ENCODE measurements at places on chromosomes 3 and 15.

- DNase-seq, result no peak
Observed at GRCh38 chr15:99042892-99043291, 35.3 kb upstream of the PGPEP1L start.

DNA sequence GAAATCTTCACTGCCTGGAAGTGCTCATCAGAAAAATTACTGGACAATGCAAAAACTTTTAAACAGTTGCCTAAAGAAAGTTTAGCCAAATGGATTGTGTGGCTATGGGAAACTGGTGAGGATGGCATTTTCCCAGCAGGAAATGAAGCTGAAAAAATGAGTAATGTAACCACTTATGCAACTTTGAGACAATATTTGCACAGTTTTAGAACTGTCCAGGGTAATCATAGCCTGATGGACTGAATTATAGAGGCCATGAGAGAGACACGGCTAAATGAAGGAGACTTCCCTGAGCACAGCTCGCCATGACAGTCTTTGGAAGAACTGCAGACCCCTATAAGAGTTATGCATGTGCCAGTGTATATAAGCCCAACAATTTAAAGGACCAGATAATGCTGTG lies 881.5 kb downstream of the VGLL3 start:
- DNase-seq, result no peak

DNA sequence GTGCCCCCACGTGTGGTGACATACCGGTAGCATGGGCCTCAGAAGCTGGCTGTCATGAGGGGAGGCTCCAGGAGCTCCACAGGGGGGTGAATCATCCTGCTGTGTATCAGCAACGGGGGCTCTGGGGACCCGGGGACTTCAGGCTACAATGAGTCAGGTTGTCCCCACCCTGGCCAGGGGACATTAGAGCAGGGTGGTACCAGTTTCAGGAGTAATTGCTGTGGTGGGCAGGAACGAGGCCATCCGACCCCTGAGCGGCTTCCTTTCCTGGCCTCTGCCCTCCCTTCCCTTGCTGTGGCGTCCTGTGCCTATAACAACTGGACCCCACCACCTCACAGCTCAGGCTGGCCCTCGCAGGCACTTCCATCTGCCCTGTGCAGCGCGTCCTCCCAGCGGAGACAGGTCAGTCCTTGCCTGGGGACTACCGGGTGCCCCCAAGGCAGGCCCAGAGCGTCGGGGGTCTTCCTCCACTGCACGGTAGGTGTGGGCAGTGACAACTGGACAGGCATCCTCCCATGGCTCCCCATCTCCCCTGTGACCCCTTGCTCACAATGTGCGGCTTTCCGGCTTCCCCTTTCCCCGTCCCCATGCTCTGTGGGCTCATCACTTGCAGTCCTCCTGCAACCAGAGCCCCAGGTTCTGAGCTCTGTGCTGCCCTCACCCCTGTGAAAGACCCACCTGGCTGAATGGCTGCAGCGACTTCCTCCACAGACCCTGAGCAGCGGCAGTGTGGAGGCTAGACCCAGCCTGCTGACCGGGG lies 57.0 kb downstream of the KLF15 start:
- no peak for DNase-seq

DNA sequence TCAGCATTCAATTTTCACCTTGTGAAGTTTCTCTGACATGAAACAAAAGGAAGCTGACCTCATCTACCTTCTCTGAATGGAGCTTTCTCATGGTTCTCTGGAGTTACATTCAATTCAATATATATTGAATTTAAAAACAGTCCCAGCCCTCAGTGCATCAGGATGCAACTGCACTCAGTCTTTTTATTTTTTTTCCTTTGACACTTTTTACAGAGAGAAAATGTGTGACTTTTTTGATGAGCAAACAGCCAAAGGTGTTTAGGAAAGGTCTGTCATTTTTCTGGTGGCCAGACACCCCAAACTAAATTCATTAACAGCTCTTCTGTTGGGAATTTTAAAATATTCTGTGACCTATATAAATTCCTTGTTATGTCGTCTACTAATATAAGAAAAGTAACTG lies 19.3 kb upstream of the SNRK start:
- no peak for DNase-seq

GRCh38 chr3:42653560-42654330 lies at the start of gene ZBTB47:
Gene ZBTB47 (plus strand): TSS chr3:42653697. CDS start chr3:42658356, 4,659 bp downstream.
- no peak for DNase-seq

DNA sequence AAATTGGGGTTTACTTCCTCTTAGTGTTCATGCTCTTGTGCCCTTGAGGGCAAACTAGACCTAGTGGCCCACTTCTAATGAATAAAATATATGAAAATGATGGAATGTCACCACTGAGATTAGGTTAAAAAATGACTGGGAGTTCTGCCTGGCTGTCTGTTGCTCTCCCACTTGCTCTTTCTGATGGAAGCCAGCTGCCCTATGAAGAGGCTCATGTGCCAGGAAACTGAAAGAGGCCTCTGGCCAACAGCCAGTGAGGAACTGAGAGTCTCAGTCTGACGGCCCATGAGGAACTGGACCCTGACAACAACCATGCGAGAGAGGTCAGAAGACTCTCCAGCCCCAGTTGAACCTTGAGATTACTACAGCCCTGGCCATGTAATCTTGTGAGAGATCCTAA lies 107.1 kb upstream of the FHIT start:
- no peak for DNase-seq
